ENCODE measurements at places on chromosomes 11 and 22.

DNA sequence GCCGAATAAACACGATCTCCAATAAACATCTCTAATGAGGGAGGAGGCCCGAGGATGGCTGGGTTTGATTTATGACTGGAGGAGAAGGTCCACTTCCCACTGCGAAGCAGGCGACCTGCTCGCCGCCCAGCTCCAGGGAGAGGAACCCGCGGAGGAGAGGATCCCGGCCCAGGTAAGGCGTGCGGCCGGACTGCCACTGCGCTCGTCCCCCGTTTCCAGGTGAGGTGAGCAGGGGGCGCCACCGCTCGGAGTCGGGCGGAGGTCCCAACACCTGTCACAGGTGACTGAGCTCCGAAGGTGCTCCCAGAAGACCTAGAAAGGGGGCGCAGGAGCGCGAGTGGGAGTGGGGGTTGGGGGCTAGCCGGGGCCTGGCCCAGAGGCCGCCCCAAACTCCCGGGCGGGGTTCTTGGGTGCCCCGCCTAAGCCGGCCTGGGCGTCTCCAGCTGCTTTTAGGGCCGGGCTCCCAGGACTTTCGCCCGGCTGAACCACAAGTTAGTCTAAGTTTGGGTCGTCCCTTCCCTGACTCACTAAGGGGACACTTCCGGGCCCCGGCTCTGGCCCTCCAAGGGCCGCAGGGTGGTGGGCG lies 5.4 kb upstream of the PAX6 start:
- DNase-seq = no peak

DNA sequence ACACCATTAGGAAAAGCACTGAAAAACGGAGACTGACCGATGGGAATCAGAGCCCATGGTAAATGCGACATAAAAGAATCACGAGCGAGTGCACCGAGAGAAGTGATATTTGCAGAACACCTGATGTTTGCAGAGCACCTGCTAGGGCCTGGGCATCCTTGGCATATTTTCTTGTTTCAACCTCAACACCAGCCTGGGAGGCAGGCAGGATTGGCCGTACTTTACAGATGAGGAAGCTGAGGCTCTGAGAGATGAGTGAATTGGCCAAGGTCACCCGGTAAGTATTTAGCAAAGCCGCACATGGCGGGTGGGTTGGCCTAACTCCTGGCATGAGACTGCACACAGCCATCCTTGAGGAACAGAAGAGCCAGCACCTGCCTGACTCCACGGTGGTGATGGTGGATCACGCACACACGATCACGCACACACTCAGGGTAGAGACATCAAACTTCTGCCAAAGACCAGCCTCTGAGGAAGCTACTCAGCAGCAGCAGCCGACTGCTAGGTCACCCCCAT lies 21.6 kb upstream of the CHADL start:
- no peak for DNase-seq

- DNase-seq = no peak
Measured at GRCh38 chr22:43887391-43887790, 4.4 kb downstream of the PNPLA5 start.

- no peak for DNase-seq
Measured at GRCh38 chr11:84390441-84391078, 1104.4 kb upstream of the CCDC90B start.

DNA sequence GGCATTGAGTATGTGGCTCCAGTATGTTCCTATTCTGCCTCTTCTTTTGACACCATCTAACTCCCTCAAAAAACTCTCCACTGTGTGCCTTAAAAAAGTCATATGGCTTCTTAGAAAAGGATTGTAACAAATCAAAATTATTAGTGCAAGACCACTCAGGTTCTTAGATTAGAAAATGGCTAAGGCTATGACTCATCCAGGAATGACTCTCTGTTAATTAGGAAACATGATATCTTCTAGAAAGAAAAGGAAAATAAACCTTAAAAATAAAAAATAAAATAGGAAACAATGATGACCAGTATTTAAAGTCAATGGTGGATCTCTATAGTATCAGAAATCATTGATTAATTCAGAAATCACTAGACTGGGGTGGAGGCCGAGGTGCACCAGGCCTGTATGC lies 21.7 kb downstream of the SLC25A17 start:
- DNase-seq = no peak
